ENCODE measurements at places on chromosomes 12 and 14.

GRCh38 chr12:117641885-117642284 lies 280.5 kb upstream of the NOS1 start:
- no peak for DNase-seq

DNA sequence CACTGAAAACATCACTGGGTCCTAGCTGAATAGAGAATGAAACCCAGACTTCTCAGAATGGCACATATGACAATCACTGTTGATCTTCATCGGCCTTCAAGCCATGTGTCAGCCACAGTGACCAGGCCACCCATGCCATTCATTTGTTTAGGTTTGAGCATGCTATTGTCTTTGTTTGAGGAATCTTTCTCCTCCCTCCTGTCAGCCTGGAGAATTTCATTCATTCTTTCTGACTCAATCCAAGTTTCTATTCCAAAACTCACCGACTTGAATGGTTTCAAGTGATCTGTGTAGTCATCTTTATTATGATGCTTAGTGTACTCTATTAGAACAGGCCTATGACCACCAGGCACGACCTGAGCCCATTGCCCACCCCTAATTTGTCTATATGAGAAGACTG lies 106.3 kb downstream of the ETNK1 start:
- DNase-seq = no peak

DNA sequence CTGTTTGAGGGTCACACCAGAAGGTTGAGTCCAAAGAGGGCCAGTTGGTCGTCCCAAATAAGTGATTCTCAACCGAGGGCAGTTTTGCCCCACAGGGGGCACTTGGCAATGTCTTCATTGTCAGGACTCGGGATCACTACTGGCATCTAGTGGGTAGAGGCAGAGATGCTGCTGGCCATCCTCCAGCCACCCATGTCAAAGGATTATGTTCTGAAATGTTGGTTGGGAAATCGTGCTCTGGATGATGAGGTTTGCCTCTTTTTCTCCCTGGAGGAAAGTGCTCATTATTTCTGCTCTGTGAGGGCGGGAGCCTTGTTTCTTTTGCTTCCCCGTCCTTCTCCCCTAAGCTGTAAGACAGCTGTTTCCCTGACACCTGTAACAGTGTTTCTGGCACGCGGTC lies 3.6 kb downstream of the ZNF839 start:
- no peak for DNase-seq

DNA sequence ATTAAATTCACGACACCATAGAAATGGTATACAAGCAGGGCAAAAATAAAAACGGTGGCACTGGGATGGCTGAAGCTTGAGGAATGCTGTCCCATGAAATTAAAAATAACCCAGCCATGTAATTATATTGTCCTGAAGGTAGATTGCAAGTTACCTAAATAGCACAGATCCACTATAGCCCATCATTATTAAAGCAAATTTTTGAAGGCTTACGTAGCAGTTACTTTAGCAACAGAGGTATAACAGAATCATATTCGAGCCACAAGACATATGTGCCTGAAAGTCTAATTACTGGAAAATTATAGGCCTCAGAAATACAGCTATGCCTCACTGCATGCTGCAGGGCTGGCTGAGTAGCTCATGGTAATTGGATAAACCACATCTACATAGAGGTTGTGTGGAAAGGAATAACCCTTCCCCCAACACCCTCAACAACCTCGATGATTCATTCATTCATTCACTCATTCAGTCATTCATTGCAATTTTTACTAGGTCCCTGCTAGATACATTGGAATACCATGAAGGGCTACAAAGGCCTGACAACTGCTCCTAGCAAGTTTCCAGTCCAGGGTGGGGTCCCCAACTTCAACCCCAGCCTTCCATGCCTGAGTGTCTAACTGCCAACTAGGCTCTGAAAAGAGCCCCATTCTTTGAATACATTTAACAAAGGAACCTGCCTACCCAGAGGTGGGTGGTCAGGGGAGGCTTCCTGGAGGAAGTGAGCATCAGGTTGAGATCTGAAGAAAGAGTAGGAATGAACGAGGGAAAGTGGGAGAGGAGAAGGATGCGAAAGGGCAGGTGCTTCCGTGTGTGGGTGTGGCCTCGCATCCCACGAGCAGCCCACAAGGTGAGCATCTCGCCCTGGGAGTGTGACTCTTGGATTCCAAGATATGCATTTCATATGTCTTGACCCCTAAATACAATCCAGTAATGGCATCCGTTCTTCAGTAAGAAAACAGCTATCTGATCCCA lies 18.0 kb upstream of the CMKLR1 start:
- no peak for DNase-seq

DNA sequence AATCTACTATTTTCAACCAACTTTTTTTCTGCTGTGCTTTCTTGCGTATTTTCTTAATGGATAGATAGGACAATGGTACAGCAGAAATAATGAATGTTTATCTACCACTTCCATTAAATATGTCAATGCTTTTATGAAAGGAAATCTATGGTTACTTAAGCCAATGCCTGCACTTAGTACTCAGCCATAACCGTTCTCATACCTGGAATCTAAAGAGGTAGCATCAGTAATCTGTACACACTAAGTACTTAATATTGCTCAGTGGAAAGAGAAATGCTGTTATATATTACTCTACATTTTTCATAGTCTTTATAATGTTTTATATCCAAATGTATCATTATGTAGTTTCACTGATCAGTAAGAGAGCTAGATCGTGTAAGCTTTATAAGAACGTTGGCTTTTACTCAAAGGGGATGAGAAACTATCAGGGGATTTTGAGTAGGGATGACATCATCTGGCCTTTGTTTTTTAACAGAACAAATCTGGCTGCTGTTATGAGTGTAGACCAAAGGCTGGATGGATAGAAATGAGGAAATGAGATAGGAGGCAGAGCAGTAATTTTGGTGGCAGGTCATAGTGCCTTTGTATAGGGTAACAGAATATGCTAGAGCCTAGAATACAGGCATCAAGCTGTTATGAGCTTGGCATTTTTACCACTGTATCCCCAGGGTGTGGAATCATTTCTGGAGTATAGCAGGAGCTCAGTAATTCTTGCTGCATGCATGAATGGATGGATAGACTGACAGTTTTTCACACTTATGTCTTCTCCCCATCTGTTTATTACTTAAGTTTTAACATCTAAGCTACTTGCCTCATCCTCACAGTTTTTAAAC lies 34.0 kb downstream of the ALG10B start:
- DNase-seq = no peak

- no peak for DNase-seq
Measured at GRCh38 chr14:77554816-77555599, 56.4 kb upstream of the ISM2 start.

GRCh38 chr14:59428581-59429012 lies 36.6 kb downstream of the GPR135 start:
- DNase-seq = no peak

DNA sequence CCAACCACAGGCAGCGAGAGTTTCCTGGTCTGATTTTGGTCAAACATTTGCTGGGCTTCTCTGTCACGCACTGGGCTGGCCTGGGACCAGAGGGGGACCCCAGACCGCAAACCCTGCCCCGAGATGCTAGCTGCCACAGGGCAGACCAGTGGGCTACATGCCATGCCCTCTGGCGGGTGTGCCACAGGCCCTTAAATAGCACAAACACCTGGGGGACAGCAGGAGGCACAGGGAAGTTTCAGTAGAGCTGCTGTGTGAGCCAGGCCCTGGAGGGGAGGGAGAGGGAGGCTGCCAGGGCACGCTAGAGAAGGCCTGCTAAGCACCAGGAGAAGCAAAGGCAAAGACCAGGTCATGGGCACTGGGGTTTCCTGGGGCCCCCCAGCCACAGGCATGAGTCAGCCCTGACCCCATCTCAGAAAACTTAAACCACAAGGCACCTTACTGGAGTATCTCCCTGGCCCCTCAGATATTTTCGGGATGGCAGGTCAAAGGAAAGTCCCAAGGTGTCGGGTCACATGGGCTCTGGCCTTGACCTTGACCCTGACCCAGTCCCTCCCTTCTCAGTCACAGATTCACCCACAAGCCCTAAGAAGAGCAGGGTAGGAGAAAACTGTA lies 29.2 kb downstream of the ITPK1 start:
- DNase-seq = no peak

DNA sequence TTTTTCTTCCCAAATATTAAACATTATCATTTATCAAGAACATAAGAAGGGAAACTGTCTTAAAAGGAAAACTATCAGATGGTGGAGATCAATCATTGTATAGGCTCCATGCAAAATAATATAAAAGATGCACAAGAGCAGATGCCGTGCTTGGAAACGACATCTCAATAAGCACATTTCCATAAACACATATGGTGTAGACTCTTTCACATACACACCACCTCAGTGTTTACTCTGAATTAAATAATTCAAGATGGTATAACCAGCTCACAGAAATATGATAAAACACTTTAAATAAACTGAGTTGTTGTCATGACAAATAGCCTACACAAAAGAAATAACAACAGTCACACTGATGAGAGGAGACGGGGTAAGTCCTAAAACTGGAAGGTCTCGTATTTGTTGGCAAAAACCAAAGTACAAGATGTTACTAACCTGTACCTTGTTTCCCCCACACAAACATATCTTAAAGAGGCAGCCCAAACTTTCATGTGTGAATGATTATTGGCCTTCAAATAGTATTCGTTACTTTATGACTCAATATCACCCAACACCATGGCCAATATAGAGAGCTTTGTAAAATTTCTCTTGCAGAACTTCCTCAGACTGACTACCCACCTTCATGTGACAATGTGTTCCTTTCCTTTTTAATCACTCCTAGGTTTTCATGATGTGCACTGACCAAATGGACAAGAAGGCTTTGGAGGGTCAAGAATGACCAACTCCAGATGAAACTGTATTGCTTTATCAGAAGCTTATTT lies 48.6 kb upstream of the TMPO start:
- DNase-seq = no peak

- no peak for DNase-seq
Measured at GRCh38 chr14:89401241-89401640, 15.8 kb downstream of the FOXN3 start.

- DNase-seq = no peak
Measured at GRCh38 chr12:29750131-29750927, 33.4 kb downstream of the TMTC1 start.

GRCh38 chr12:89875809-89876208 lies 167.2 kb upstream of the ATP2B1 start:
- DNase-seq = no peak

DNA sequence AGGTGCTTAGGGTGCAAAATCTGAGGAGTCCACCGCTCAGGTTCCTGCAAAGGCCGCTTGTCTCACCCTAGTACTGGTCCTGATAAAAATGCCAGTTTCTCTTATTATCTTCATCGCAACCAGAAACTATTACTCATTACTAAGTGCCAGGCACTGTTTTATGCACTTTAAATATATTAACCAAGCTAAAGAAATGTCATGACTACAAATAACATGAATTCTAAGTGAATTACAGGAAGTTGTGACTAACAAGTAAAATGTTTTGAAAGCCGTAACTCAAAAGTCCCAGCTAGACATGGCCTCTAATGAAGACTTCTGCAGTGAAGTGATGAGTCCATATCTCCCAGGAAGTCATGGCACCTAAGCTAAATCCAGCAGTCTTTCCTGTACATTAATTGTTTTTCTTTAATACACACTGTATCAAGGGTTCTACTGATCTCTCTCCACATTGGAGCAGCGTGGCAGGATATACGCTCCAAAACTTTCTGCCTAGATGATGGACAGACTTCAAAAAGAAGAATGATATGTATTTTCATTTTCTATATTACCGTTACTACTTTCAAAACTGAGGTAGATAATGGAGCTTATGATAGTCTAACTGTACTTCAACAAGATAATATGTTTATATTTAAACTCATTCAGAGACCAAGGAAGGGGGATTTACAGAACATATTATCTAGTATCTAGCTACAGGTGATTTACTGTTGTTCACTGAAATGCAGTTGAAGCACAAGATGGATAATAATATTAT lies 117.3 kb upstream of the ARID2 start:
- DNase-seq = no peak

DNA sequence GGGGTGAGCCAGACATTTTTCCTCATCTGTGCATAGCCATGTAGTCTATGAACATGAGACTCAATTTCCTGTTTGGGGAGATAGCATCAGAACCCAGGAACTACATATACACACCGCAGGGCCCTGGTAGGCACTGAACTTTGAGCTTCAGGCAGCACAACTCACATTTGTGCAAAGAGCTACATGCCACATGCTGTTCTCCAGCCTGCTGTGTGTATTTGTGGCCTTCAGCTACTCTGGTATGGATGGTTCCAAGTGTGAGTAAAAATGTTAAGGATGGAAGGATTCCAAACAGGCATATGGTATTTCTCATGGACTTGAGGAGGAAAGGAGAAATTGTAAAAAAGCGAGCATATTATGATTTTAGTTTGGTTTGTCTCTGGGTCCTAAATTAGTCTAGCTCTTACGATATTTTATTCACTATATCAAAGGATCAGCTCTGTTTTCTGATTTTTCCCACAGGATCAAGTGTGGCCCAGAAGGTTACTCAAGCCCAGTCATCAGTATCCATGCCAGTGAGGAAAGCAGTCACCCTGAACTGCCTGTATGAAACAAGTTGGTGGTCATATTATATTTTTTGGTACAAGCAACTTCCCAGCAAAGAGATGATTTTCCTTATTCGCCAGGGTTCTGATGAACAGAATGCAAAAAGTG lies 422.4 kb upstream of the OR4E1 start:
- no peak for DNase-seq

DNA sequence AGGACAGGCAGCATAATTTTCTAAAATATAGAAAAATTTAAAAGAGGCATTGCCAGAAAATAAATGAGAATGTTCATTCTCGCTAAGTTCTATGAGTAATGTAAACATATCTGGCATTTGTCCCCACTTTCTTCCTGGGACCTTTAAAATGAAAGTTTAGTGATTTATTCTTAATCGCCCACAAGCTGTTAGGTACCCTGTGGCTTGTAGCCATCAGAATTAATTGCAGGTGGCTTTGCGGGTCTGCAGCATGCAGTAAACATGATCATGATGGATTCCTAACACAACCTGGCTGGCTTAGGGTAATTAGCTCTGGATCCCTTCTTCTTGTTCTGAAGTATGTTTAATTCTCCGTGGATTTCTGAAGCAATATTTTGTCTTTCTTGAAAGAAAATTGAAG lies 103.5 kb upstream of the FRMD6 start:
- DNase-seq = no peak

DNA sequence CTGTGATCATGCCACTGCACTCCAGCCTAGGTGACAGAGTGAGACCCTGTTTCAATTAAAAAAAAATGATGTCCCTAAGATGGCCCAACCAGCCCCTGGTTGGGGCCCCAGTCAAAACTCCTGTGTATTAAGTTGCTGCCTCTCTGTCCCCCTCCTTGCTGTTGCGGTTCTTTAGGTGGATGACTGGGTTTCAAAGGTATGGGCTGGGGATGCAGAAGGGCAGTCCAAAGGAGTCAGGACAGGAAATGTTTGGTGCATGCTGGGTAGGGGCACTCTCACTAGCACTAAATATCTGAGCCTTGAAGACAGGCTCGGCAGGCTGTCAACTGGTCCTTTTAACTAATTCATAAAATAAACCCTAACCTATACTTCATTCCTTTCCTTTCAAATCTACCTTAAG lies 12.0 kb upstream of the PIP4K2C start:
- DNase-seq = no peak

Measured in stimulated activated CD8-positive, alpha-beta memory T cell treated with anti-CD3 and anti-CD28 coated beads, Interleukin-4, amount 100 ng/mL, for 1 hour (primary cell).